ENCODE measurements at places on chromosomes 4 and X.

DNA sequence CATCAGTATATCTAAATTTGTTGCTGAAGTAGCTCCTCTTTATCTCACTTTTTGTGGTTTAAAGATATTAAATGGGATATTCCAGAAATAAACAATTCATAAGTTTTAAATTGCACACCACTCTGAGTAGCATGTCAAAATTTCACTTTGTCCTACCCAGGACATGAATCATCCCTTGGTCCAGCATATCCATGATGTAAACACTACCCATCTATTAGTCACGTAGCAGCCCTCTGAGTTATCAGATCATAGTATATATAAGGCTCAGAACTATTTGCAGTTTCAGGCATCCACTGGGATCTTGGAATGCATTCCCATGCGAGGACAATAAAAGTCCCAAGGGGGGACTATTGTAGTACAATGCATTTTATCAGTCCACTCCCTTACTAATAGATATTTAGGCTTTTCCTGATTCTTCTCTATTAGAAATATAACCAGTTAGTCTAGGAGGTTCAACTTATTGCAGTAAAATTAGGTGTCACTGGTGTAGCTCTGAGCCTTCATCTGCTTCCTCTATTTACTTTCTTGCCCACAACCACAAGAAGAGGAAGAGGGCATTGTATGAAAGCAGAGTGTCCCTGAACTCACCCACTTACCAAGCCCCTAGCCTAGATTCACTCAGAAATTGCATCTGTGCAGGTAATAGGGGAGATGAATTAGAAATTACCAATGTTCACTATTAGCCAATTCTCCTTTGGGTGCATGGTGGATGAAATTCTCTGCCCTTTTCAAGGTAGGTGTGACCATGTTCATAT, 409.8 kb upstream of the GALNT7 start:
- DNase-seq: no peak

DNA sequence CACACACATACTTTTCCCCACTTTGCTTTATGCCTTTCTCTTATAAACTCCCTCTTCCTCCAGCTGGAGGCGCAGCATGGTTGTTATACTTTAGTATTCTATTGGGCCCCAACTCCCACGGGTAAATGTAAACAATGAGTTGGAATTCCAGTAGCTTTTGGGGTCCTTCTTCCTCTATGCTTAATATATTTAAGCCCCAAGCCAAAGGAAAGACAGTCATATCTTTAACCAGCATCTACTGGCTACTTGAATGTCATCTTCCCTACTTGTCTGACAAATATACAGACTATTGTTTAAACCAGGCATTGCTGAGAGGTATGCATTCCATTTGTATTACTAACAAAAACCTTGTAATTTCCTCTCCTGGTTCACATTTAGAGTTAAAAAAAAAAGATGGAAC, 72.9 kb downstream of the WDR19 start:
- no peak for DNase-seq

- no peak for DNase-seq
Measured at GRCh38 chrX:15529165-15529564, 28.6 kb downstream of the BMX start.

DNA sequence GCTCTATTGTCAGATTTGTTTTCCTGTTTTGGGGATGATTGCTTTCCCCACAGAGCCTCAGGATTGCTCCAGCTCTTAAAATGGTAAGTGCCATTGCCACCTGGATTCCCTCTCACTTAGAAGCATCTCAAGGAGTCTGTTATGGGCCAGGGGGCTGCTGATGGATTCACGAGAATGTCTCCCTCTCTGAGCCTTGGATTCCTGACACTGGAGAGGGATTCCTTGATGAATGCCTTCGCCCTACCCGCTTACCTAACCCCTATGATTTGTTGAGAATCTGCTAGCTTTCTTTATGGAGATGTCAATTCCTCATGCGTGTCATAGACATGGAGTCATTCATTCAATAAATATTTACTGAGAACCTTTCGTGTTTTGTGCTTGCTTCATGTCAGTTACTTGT, 36.9 kb upstream of the TENM3 start:
- no peak for DNase-seq

GRCh38 chrX:39144956-39145355, 343.7 kb downstream of the MID1IP1 start:
- no peak for DNase-seq

- DNase-seq: no peak
Measured at GRCh38 chrX:112779139-112779538, 61.5 kb downstream of the AMOT start.

GRCh38 chr4:148561467-148561866, 119.3 kb upstream of the NR3C2 start:
- no peak for DNase-seq

DNA sequence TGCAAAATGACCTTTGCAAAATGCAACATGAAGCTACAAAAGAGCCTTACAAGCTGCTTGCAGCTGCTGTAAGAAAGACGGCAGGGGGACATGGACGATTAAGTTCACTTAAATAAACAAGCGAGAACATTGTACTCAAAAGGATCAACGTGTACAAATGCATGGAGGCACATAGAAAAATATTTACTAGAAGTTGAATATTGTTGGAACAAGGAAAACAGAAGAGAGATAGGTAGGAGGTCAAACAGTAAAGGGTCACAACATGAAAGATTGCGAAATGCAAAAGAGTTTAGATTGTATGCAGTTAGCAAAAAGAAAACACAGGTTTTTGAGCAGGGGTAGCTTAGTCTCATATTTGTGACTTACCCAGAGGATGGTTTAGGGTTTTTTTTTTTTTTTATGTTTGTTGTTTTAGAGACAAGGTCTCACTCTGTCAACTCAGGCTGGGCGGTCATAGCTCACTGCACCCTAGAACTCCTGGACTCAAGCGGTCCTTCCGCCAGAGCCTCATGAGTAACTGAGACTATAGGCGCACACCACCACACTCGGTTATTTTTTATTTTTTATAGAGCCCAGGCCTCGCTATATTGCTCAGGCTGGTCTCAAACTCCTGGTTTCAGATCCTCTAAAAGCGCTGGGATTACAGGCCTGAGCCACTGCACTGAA, 1.4 kb upstream of the PHF8 start:
- DNase-seq: no peak

GRCh38 chr4:72690771-72691170, 121.8 kb upstream of the ADAMTS3 start:
- DNase-seq: no peak

DNA sequence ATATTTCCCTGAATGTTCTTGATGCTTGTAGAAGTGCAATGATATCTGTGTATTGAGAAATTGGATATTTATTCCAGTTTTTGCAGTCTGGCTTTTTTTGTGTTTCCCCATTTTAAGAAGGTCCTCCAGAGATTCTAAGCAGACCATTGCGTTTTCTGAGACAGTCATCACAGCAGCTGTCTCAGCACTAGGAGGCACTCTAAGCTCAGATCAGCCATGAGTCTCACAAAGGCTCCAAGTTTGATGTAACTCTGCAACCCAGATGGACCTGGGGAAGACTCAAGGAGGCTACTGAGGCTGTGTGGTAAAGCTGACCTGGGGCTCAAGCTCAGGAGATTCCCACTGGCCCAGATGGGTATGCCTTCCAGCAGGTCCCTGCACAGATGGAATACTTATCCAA, 89.3 kb upstream of the CYLC1 start:
- DNase-seq: no peak

DNA sequence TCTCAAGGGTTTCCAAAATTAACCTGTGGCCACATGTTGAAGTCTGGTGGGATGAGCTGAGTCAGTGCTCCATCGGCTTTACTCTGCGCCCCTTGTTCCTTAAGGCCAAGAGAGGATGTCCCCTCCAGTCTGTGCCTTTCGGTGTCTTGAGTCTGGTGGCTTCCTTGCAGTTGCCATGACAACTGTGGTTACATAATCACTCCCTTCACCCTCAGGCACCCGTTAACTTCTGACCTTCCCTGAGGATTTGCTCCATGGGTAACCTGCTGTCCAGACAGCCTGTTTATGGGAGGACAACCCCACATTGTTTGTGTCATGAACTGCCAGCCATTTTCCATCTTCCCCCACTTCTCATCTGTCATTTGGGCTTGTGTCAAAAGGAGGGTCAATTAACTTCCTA, 401.1 kb upstream of the LCORL start:
- DNase-seq: no peak
